ENCODE measurements at places on chromosomes 3 and 15.
A peak's percentile ranks its signal among the peaks of the same experiment; 100 is the strongest.

DNA sequence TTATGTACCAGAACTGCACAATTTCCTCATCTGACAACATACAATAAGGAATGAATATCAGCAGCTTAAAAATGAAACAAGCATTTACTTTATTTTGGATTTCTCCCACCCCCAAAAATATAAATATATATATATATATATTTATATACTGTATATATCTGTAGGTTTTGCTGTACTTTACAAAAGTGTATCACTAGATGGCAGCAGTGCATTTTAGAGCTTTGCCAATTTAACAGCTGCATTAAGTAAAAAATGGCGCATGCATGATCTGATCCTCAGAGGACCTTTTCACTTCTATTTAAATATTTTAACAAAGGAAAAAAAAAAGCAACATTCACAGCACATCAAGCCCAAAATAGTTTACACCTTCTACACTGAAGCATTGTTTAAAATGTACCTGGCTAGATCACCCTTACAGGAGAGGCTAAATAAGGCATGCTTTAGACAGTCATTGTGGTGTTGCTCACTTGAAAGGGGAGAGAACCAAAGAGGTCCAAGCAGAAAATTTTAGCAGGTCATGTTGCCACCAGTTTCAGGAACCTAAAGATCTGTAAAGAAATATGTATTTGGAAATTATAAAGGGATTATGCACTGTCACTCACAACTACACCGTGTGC is 72.6 kb downstream of the NPTN start:
- no peak for DNase-seq

DNA sequence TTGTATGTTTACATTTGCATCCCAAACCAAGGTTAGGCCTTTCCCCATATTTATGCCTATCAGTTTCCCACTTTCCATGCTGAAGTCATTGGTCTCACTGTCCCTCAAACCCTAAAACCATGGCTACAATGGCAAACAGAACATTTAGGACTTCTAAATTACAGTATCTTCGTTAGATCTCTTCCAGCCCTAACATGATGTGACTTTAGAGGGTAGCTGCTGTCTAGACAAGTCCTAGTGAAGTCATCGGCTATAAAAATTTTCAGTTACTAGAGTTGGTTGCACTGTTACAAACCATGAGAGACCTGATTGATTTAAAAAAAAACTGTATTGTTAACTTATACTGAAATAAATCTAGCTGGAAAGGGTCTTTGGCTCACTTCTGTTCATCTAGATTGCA is 54.6 kb downstream of the TM4SF4 start:
- no peak for DNase-seq

DNA sequence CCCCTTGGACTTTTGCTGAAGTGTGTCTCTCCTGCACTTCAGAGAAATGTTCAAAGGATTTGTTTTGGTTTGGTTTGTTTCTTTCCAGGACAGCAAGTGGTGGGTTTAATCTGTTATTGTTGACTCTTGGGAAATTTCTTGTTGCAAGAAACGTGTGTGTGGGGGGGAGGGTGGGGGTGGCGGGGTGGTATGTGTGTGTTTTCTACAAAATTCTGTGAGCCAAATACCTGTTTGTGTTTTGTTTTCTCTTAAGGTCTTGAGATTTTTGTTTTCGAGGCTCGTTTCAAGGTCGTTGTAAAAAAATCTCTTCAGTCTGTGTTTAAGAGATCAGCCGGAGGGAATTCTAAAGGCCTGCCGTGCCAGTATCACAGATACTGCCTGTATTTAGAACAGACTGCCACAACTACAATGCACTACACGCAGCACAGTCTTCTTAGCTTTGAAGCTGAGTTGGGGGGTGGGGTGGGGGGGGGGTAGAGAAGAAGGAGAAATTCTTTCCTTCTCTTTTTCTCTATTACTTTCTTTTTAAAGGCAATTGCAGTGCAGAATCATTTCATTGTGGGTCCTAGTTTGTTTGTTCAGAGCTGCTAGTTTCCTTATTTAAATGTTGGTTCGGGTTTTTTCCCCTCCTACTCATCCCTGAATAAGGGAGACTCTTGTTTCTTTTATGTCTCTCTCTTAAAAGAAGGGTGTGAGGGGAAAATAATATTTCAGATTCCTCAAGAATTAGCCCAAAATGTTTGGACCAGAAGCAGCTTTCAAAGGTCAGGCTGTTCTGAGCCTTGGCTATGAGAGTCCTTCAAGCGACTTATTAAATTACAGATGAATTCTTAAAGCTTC is 1.4 kb upstream of the BCL6 start:
- DNase-seq = no peak

DNA sequence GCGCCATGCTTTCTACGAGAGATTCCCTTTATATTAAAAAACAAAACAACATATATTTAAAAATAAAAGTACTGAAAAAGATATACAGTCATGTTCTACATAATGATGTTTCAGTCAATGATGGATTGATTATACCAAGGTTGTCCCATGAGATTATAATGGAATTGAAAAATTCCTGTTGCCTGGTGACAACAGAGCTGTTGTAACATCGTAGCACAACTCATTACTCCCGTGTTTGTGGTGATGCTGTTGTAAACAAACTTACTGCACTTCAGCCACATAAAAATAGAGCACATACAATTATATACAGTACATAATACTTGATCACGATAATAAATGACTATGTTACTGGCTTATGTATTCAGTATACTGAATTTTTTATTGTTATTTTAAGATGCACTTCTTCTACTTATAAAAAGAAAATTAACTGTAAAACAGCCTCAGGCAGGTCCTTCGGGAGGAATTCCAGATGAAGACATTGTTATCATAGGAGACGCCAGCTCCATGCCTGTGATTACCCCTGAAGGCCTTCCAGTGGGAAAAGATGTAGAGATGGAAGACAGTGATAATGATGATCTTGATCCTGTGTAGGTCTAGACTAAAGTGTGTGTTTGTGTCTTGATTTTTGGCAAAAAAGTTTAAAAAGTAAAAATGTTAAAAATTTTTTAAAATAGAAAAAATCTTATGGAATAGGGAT is 11.7 kb downstream of the CCR1 start:
- no peak for DNase-seq

- no peak for DNase-seq
Measured at GRCh38 chr3:1787094-1787493, 311.6 kb upstream of the CNTN4 start.

DNA sequence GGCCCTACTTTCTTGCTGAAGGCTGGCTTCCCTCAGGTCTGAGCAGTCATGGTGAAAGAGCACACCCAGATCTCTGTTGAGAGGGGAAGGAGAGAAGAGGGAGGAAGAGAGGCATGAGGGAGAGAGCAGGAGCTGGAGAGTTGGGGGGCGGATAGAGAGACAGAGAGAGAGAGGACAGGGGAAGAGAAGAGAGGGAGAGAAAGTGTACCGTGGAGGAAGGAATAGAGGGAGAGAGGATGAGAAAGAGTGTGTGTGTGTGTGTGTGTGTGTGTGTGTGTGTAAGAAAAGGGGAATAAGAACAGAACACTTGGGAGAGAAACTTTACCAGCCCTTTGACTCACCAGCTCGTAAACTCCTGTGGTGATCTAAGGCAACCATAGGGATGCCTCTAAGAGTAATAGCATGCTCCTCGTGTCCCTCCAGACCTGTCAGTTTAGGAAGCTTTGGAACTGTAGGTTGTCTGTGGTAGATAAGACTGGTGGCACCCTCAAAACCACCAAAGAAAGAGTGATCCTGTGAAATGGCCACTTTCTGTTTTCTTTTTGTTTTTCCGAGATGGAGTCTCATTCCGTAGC is 18.2 kb downstream of the ZNF592 start:
- no peak for DNase-seq

GRCh38 chr3:117606866-117607265 is 897.3 kb downstream of the TUSC7 start:
- DNase-seq = no peak

DNA sequence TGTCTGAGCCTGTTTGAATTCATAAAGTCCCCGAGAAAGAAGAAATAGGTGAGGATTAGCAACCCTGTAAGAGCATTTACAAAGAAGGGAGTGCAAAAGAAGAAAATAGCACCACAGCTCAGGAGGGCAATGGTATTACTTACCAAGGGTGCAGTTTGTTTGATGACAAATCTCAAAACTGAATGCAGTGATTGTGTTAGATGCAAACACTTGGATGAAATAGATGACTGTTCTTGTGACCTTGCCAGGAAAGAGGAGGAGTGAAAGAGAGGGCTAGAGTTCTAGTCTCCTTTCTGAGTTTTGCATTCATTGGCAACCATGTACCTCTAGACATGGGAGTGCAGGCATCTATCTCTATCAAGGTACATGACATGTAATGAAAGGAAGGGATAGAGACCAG is 1030.8 kb upstream of the CFAP20DC start:
- no peak for DNase-seq

DNA sequence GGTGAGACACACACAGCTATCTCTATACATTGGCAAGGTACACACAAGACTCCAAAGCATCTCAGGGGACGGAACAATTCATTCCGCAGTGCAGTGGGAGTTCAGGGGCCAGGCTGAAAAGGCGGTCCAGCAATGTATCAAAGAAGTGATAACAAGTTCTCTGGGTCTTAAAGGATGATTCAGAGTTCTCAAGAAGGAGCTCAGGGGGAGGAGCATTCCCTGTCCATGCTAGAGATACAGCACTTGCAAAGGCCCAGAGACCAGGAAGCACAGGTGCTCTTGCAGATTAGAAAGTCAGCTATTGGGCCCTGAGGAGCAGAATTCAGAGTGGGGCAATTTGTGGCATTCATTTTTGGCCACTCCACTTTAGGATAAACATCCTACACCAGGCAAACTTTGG is 34.9 kb downstream of the MECOM start:
- DNase-seq = no peak

DNA sequence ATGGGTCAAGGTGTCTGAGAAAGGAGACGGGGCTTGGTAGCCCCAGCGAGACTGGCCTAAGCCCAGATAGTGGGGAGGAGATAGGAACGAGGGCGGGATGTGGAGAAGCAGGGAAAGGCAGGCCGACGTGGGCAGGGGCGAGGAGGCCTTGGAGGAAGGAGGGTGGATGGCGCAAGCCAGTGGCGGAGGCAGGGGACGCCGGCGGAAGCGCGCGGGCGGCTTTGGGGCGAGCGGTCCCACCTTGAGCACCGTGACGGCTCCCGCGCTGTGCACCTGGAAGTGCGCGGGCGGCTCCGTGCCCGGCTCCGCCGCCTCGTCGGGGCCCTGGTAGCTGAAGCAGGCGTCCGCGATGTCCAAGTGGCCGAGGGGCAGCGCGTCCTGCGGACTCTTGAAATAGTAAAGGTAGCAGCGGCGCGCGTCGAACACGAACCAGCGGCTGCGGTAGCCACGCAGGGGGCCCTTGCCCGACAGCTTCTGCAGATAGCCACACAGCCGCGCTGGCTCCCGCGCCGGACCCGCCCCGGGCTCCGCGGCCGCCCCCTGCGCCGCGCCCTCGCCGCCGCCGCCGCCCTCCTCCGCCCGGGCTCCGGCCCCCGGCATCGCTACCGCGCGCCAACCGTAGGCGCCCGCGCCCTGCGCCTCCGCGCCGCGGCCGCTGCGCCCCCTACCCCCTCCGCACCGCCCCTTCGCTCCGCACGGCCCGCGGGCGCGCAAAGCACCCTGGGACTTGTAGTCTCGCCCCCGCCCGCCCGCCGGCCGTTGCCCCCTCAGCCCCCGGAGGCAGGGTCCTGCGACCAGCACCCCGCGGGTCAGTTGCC is at the start of gene TBC1D2B:
TBC1D2B (minus strand) TSS at position 659 of the 818 bp plus-strand sequence; CDS start at position 600, 59 bp downstream.
- DNase-seq = peak; percentile 79

- DNase-seq = no peak
Measured at GRCh38 chr3:70519026-70519425, 206.6 kb upstream of the MDFIC2 start.

GRCh38 chr3:139218046-139218445 is 125.8 kb upstream of the MRPS22 start:
- no peak for DNase-seq

DNA sequence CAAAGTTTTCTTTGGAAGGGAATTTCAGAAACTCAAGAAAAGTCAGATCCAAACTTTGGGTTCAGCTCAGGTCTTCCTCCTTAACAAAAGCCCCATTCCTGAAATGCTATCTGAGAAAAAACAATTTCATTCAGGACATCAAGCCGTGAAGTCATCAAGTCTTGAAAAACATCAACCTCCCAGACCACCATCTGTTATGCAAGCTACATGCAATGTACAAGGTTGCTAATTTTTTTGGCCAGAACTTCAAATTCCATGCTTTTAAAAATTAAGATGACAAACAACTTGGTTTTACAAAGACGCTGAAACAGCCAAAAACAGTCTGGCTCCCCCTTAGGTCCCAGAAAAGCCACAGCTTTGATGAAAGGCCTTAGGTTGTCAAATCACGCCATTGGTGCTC is 53.9 kb upstream of the WNT5A start:
- DNase-seq = no peak

- no peak for DNase-seq
Measured at GRCh38 chr3:157692468-157692867, 189.3 kb upstream of the VEPH1 start.

DNA sequence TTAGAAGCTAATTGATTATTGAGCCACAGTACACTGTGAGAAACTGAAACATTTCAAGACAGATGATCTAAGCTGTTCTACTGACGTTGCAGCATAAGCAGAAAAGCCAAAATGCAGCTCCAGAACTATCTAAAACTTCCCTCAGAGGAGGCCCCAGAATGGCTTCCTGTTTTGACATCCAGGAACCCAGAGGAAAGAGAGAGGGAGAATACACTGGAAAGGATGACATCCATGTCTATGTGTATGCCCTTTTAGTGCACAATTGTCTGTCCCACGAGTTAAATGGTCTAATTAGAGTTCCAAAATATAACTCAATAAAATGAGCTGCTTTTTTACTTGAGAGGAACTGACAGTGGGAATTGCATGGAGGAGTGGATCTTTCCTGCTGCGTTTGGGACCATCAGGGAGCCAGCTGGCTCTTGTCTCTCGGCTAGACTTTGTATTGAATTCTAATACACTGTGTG is 688.1 kb downstream of the ZNF385D start:
- DNase-seq = no peak

DNA sequence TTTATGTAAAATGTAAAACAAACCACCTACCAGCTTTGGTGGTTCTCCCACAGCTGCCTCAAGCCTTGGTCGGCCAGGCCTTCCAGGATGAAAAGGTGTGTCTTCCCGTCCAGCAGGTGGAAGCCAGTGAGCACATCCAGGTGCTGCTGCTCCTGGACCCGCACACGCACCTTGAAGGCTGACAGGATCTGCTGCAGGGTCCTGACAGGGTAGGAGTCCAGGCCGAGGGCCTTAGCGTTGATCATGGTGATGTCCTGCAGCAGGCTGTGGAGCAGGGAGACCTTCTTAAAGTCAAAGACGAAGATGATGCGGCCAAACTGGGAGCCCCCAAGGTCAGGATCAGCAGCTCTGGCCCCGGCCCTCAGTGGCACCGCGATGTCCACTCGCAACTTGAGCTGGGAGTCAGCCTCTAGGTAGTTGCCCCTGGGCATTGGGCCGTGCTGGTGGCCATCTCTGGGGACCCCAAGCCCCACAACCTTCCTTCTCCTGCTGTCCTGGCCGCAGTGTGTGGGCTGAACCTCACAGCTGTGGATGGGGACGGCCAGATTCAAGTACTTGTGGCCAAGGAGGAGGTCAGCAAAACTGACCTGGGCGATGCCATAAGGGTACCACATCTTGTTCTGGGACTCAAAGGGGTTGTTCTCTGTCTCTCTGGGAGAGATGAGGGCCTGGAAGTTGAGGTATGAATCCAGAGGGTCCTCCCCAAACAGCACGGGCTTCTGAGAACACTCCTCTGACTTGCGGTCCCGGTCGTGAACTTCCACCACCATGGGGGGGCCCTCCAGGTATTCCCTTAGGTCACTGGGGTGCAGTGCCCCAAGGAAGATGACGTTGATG is 48.6 kb downstream of the CFAP92 start:
- no peak for DNase-seq
